ENCODE measurements at places on chromosomes 5 and 9.

DNA sequence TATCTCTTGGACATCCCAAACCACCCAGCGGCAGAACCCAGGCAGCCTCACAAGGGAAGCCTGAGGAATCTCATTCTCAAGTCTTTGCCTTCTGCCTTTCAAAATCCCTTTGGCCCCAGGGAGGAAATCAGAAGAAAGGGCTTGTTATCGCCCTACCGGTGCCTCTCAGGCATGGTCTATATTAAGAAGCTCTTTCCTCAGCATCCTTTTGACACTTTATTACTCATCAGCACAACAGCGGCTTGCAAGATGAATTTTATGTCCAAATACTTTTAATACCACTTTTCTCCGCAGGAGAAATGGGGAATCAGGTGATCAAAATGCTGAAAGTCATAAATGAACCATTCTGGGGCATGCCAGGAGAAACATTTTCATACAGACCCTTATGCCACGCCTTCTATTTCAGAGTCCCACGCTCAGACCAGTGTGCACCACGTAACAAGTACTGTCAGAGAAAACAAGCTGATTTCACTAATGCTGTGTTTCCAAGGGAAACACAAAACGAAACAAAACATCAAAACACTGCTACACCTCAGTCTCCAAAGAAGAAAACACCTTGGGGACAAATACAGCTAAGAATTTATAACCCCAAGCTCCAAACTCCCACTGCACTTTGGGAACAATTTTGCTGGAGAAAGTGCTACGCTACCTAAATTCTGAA lies 30.0 kb downstream of the RAPGEF1 start:
- DNase-seq: peak; percentile 57

GRCh38 chr5:150511578-150512367 lies 3.8 kb downstream of the NDST1 start:
- peak; percentile 63 for DNase-seq

GRCh38 chr9:93259490-93260262 lies 75.7 kb downstream of the WNK2 start:
- no peak for DNase-seq

DNA sequence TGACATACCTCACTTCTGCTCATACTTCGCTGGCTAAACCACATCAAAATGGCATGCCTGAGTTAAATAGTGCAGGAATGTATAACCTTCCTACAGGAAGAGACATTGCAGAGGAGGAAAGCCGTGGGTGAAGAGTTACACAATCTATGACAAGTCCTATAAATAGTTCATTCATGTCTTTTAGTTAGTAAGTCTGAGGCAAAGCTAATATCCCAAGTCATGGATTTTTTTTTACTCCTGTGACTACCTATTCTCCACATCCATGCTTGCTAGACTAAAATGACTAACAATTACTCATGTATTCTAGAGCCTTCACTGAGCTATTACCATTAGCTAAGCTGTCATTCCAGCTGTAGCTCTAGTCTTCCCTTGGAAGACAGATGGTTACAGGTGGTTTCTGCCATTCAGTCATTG lies 391.3 kb downstream of the NR2F1-AS1 start:
- DNase-seq: peak; percentile 95

GRCh38 chr9:3296536-3296935 lies 229.3 kb downstream of the RFX3 start:
- DNase-seq: no peak

- DNase-seq: peak; percentile 7
Measured at GRCh38 chr5:122492675-122493074, 180.6 kb downstream of the SNCAIP start.

GRCh38 chr5:129821477-129822131 lies 73.7 kb downstream of the MINAR2 start:
- no peak for DNase-seq

DNA sequence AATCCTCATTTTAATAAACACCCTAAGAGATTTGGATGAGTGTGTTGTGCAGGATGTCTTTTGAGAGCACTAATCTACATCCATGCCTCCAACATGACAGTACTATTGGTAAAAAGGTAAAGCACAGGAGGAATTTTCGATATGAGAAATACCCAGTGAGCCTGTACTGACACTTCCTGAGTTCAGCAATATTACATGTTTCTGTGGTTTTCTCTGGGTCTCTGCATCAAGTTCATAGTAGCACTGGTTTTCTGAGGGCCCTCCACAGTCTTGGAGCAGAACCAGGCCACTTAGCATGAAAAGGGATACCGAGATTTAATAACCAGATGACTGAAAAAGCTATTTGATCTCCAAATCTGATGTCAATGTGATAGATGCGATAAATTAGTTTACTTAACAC lies 524.1 kb downstream of the TMEM38B start:
- no peak for DNase-seq

GRCh38 chr5:130295235-130295634 lies 391.0 kb downstream of the CHSY3 start:
- no peak for DNase-seq

DNA sequence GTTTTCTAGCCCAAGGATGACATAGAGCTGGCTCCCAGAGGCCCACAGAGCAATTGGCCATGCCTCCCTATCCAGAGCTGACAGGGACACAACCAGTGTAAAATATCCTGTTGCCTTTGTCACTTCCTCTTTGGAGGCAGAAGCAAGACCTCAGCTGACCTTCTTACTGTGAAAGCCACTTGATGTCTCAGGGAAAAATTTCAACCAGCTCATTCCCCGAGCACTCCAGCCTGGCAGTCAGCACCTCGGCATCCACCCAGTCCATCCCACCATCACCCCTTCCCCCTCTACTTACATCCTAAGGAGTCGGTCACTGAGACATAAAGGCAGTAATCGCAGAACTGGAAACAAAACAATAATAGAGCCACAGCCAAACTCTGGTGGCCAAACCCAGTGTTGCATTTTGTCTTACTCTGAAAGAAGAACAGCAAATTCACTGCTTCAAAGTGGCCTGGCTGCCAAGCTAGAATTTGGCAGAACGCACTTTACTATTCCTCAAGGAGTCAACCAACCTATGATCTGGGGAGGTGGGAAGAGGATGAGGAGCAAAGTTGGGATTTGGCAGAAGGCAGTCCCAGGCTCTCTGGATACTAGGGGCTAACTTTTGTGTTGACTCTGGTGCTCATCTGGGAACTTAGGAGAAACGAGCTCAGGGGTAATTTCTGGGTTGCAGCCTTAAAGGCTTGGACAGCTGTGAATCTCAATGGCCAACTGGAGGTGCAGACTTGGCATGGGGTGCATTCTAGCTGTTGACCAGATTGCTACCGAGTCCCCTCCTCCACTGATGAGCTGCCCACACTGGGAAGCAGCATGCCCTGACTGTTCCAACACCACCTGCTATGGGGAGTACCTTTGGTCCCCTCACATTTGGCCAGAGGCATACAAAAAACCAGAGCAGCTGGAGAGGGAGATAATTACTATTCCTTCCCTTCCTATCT lies 13.6 kb downstream of the NIPAL4 start:
- DNase-seq: peak; percentile 52

GRCh38 chr5:1551426-1552301 lies 27.9 kb upstream of the LPCAT1 start:
- no peak for DNase-seq

DNA sequence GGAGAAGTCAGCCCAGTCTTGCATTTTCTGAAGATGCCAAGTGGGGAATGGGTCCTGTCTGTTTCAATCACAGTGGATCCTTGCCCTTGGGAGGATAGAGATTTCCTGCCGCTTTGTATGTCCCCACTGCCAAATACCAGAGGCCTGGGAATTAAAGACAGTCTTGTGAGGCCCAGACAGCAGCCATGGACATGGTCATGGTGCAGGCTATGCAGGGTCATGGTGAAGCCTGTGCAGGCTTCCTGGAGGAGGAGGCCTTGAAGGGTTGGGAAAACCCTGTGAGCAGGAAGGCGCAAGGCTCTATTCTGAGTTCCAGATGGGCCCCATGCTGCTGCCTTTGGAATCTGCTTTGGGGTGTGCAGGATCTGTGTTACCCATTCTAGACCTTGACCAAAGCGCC lies 57.3 kb upstream of the PITX1 start:
- DNase-seq: no peak

DNA sequence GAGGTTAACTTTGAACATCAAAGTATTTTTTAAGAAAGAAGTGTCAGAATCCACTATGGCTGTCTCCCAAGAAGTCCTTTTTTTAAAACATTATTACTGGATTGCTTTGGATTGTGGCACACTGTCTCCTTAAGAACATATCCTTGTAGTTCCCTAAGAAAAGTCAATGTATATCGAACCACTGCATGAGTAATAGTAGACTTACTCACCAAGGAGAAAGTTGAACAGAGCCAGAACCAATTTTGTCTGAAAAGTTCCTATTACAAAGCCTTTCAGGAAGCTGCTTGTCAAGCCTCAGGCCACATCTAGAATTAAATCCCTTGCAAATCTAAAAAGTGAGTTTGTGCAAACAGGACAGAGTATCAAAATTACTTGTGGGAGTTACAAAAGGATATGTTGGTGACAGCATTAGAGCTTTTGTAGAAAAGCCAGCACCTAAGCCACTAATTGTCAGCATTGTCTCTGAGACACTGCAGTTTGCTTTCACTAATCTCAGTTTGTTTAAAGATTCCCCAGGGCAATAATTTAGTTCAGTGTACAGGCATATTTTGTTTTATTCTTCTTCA lies 195.4 kb downstream of the MPDZ start:
- DNase-seq: peak; percentile 75

- DNase-seq: no peak
Measured at GRCh38 chr5:138950421-138951031, 75.4 kb upstream of the LRRTM2 start.

DNA sequence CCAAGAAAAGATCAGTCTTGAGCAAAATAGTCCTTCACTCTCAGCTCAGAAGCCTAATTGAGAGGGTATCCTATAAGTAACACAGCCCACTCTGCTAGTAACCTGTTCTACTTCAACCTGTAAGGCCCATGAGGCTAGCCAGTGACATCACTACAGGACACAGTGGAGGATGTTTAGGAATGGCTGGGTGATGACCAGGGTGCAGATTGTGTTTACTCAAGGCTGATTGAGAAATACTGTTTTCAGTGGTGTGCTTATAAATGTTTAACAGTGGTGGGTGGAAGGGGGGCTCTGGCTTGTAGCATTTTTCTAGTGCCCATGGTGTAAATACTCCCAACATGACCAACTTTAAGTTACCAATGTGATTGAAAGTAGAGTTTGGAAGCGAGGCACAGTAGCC lies 159.8 kb upstream of the CCDC152 start:
- no peak for DNase-seq

- DNase-seq: no peak
Measured at GRCh38 chr9:7984692-7985091, 185.1 kb upstream of the DMAC1 start.

- DNase-seq: peak; percentile 68
Measured at GRCh38 chr5:170420806-170421412, 31.7 kb upstream of the KCNMB1 start.

DNA sequence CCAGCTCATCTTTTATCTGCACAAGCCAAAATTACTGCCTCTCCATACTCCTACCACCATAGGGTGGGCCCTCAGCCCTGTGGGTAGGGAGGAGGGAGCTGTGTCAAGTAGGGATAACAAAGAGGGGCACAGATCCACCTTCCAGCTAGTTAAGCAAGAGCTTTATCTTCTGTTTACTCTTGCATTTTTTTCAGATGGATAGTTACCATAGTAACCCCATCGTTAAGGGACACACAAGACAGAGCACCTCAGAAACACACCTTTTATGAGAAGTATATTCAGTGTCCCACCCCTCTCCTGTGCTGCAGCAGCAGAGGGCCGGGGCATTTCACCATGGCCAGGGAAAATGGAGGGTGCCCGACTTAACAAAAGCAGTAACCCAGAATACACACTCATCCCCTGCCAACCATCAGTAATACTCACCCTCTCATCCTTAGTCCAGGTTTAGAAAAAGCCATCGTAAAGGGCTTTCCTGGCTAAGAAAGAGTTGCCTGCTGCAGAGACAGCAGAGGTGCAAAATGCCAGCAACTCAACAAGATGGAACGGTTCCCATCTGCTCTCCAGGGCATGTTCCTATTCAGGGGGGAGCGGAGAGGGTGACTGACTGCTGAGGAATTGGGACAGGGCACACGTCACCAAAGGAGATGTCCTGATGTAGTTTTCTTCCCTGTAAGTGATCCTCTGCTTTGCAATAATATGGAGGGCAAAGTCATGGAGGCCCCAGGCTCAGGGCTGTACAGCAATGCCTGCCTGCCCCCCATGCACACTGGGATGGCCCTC lies 25.1 kb downstream of the MACROH2A1 start:
- DNase-seq: no peak

GRCh38 chr9:133184971-133185370 lies 21.3 kb upstream of the GBGT1 start:
- peak; percentile 80 for DNase-seq

GRCh38 chr9:96071076-96071814 lies 195.8 kb downstream of the ERCC6L2 start:
- peak; percentile 67 for DNase-seq

- DNase-seq: no peak
Measured at GRCh38 chr5:157860898-157861890, 2.2 kb upstream of the CLINT1 start.

DNA sequence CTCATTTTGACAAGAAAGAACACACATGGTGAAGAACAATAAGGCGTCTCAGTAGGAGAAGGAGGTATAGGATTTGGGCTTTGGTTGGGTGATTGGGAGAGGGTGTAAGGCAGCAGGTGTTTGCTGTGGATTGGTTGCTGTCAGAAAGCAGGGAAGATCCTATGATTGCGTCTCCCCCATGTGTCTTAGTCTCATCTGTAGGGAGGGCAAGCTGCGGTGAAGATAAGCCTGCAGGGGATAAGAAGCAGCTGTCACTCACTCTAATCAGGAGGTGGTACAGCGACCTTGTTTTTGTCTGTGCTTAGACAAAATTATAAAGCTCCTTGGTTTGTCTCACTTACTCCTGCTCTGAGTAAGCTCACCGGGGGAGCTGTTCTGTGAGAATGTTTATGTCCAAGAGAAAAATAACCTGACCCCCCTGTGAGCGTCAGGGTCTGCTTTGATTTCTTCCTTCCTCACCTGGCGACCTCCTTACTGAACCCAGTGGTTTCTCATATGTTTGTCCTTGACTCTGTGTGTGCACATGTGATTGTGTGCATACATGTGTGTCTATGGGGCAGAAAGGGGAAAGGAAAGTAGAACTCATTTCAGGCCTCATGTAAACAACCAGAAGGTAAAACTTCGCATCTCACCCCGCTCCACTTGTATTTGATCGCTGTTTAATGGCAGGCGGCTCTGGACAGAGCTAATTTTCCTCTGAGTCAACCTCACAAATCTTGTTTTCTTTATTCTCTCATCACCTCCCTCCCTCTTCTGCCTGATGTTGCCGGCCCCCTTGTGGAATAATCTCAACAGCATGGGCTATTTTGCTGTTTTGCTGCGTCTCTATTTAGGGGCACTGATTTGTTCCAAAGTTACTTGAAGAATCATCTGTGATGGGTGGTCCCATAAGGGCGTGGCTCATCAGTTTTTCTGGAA lies 105.6 kb downstream of the TENT4A start:
- DNase-seq: no peak

Data from iris pigment epithelial cell (primary cell).